ENCODE measurements at places on chromosomes 6 and 20. TPM values are rescaled to one million over a fixed set of nuclear protein-coding genes. Genes with fewer than 3 reads are reported as not detected.

GRCh38 chr6:157024745-157025144 is 247.6 kb downstream of the ARID1B start:
- DNase-seq, result no peak

GRCh38 chr20:54680439-54680838 is 205.0 kb downstream of the DOK5 start:
- DNase-seq, result no peak

DNA sequence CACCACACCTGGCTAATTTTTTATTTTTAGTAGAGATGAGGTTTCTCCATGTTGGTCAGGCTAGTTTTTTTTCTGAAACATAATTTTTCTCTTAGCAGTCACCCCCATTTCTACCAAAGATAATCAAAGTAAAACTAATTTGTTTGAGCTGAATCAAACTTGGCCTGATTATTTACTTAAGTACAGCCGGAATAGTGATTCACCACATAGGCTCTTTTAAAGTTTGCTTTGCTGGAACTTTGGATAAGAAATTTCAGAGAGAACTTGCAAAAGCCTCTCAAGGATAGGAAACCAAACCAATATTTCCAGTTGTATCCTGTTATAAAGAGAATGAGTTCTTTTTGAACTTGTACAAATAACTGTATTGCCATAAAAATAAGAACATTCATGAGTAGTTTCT is 105.0 kb upstream of the SYNCRIP start:
- no peak for DNase-seq

DNA sequence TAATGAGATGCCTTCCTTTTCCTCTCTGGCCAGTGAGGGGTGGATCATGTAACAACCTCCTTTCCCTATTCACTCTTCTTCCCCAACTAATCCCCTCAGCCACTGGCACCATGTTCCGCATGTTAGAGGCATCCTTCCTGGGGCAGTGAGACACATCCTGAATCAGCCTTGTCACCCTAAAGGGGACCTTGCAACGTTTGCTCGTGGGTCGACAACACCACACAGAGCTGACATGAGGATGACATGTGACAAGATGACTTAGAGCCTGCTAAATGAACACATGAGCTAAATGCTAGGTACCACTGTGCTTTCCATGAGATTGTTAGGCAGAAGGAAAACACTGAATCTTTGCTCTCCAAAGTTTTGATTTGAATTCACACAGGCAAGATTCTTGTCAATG is 129.2 kb downstream of the ATXN1 start:
- no peak for DNase-seq

RAMACL gene
- polyA plus RNA-seq, result 7.7 TPM

Measured in keratinocyte (primary cell).